Fibroblast of upper back skin (primary cell): ENCODE measurements at places on chromosomes 7 and 10.
A peak's percentile ranks its signal among the peaks of the same experiment; 100 is the strongest.

DNA sequence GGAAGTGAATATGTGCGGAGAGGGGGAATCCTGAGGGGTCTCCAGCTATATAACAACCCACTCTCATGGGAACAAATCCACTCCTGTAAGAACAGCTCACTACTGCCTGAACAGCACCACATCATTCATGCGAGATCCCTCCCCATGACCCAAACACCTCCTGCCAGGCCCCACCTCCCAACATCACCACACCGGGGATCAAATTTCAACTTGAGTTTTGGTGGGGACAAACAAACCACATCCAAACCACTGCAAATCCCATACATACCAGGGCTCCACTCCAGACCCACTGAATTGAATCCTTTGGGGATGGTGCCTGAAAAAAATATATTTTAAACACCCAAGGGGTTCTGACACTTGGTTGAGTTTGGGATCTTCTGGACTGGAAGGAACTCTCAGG, 181.5 kb upstream of the PLXNA4 start:
- peak; percentile 67 for DNase-seq

GRCh38 chr10:21517134-21518031, 8.1 kb downstream of the SKIDA1 start:
- peak; percentile 51 for DNase-seq

DNA sequence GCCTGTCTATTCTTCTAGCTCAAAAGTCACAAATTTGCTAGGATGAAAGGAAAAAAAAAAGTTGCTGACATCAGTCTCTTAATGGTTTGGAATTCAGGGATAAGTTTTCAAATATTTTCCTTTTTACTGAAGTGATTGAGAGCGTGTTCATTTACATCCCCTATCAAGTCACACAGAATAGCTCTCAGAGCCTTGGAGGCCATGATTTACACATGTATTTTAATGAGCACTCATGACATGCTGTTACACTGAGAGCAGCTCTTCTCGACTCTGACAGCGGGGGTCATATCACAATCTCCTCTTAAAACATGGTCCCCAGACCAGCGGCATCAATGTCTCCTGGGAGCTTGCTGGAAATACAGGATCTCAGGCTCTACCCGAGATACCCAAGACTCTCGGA, 232.7 kb downstream of the POU6F2 start:
- DNase-seq, result no peak

DNA sequence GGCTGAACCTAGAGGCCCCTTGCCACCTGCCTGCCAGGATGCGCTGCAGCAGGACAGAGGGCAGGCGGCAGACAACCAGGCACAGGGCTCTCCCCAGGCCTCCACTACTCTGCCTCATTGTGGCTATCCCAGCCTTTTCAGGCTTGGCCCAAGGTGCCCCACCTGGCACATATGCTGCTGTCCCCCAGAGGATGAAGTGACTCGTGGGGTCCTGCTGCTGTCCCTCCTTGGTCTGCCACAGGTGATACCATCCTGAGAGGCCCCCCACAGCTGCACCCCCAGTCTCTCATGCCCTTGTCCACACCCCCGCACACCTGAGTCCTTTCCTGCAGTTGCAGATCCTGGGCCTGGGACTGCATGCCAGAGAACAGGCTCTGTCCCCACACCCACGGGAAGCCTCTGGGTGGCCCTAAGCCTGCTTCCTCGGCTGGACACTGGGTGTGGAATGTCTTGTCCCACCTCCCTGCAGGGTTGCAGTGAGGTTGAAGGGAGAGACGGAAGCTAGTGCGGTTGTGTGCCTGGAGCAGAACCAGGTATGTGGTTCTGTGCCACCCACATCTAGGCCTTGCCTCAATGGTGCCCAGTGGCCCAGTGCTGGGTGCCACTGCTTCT, 55.3 kb downstream of the RASGEF1A start:
- no peak for DNase-seq

DNA sequence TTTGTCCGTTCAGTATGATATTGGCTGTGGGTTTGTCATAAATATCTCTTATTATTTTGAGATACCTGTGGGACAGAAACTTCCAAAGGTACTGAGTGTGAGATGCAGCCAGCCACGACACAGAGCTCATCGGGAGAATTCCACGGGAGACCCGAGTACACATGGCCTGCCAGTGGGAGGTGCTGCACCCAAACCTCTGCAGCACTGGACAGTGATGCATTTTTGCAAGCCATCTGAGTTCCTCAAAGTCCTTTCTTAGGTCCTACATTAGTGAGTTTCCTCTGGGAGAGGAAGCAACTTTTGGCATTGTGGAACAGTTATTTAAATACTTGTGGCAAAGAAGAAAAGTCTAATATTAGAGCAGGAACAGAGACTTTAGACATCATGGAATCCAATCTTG, 77.5 kb downstream of the ARID5B start:
- DNase-seq, result no peak

DNA sequence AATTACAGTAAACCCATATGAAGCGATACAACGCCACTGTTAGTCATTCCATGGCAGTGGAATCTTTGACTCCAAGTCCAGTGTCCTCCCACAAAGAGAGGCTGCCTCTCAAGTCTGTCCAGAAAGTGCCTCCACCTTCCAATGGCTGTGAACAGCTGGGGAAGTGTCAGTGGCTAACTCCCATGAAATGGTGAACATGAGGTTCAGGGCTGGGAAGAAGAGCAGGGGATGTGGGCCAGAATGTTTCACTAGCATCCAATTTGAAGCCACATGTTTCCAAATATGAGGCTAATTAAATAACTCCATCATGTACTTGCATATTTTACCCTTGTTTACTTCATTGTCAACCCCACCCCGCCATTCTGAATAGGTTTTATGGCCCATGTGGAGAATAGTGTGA, 53.1 kb upstream of the CHST15 start:
- no peak for DNase-seq

- DNase-seq, result no peak
These were observed 609.7 kb downstream of the INHBA start for GRCh38 chr7:41093141-41093540.

GRCh38 chr7:151821226-151821625, 55.7 kb downstream of the PRKAG2 start:
- no peak for DNase-seq

DNA sequence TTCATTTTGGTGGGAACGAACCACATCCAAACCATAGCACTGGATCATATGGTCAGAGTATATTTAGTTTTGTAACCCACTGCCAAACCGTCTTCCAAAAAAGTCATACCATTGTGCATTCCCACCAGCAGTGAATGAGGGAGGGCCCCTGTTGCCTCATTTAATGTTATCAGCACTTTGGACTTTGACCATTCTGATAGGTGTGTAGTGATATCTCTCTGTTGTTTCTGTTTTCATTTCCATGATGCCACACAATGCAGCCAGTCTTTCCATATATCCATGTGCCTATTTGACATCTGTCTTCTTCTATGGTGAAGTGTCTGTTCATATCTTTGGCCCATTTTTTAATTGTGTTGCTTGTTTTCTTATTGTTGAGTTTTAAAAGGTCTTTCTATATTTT, 105.0 kb upstream of the PPP2R2D start:
- DNase-seq, result no peak

DNA sequence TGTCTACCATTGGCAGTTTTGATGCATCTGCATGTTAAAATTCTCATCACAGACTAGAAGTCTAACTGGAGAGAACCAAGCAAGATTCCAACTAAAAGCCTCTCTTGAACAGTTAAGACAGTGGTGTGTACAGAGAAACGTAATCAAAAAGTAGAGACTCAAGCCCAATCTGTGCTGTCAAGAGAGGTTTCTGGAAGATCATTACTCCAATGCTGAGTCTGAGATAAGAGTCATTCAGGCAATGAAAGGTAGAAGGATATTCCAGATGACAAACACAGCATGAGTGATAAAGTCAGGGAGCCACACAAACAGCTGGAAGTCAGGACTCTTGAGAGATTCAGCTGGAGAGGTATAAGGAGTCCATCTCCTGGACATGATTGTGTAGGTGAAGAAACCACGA, 48.7 kb downstream of the IQUB start:
- DNase-seq, result no peak

GRCh38 chr10:130427216-130427722, 291.1 kb downstream of the GLRX3 start:
- no peak for DNase-seq

DNA sequence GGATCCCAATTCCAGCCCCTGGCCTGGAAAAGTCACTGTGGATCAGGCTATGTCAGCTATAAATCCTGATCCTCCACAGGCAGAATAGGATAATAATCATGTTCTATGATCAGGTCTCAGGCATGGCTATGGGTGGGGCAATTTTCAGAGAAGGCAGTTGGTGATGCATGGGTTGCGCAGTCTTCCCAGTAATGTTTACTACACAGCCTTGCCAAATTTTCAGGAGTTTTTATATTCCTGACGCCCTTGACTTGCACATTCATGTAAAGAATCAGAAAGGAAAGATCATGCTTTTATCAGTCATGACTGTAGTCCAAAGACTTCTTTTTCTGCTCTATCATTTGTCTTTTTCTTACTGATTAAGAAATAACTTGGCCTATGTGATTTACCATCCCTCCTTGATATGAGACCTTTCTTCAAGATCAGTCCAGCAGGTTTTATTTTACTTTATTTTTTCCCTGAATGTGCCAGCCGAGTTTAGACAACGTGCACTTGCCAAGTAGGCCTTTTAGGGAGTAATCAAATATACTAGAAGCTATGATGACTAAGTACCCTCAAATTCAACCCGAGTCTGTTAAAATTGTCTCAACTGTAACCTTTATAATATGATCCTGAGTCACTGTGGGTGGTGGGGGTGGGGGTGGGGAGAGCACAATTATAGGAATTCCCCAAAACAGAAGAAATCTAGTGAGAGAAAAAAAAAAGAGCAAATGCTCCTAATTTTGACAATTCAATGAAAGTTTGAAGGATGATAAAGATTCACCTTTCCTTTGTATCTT, 31.9 kb downstream of the ARL4A start:
- DNase-seq, result peak; percentile 76

- no peak for DNase-seq
These were observed 75.5 kb downstream of the MARCHF5 start for GRCh38 chr10:92366412-92367021.

- DNase-seq, result peak; percentile 20
These were observed 690.4 kb upstream of the NRP1 start for GRCh38 chr10:34024693-34025425.
